HEK293T (cell line): ENCODE measurements at places on chromosomes 2 and 18.

- DNase-seq: no peak
These were observed 20.4 kb downstream of the TPRKB start for GRCh38 chr2:73716543-73717250.

DNA sequence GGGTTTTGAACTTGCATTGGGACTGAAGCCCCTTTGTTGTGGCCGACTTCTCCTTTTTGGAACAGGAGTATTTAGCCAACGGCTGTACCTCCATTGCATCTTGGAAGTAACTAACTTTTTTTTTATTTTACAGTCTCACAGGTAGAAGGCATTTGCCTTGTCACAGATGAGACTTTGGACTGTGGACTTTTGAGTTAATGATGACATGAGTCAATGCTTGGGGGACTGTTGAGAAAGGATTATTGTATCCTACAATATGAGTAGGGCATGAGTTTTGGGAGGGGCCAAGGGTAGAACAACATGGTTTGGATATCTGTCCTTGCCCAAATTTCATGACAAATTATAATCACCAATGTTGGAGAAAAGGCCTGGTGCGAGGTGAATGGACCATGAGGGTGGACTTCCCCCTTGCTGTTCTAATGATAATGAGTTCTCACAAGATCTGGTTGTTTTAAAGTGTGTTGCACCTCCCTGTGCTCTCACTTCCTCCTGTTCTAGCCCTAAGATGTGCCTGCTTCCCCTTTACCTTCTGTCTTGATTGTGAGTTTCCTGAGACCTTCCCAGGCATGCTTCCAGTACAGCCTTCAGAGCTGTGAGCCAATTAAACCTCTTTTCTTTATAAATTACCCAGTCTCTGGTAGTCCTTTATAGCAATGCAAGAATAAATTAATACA is 1269.4 kb upstream of the CHAC2 start:
- DNase-seq: no peak

- DNase-seq: peak; percentile 19
These were observed 141.4 kb downstream of the BCL2 start for GRCh38 chr18:63177919-63178821.

DNA sequence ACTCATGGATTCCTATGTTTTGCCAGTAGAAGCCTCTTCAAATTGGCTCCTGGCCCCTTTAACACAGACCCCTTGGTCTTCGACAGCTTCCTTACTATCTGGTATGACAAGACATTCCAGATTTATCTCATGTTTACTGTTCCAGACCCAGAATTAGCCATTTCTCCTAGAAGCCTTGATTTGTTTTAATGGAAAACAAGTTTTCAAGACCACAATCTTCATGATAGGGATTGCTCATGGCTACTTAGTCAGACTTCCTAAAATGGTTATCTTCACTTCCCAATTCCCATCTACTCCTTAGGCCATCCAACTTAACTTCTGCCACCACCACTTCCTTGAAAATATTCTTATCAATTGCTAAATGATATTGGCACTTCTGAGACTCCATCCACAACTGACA is 63.2 kb downstream of the TTC32 start:
- DNase-seq: no peak

DNA sequence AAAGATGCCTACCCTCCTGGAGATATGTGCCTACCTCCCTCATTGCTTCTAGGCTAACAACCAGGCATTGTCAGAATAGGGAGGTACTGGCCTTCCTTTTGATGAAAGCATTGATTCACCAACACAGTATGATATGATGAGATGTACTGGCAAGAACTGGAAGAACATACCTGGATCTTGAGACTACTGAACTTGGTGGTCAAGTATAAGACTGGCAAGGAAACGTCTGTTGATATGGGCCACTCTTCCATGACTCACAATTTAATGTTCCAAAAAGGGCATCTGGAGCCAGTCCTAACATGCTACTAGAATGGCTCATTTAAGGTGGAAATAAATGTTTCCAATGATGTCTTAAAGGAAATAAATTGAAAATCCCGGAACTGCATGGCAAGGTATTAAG is 18.1 kb downstream of the DTNB start:
- no peak for DNase-seq

DNA sequence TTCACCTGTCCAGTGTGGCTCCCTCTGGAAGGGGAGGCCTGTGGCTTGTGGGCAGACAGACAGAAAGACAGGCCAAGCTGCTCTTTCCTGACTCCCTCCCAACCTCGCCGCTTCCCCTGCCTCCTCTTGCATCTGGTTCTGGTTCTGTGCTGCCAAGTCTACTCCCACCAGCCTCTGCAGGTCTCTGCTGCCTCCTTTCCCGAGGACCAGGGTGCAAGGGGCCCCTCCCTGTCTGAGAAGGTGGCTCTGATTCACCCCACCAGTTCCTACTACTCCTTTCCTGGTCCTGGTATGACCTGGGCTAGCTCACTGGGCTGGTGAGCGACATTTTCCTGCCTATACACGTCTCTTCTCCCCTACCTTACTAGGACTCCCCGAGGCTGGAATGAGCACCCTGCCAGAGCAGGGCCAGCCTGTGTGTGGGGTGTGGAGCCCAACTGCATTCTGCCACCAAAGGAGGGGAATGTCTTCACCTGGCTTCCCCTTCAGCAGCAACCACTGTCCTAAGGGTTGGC is 238.5 kb downstream of the CELF4 start:
- no peak for DNase-seq

GRCh38 chr2:33267756-33268155 is 208.7 kb upstream of the RASGRP3 start:
- DNase-seq: no peak

GRCh38 chr2:240925191-240925567 is 19.0 kb downstream of the CROCC2 start:
- DNase-seq: no peak

GRCh38 chr2:230205034-230205433 is 14.8 kb downstream of the SP110 start:
- no peak for DNase-seq

- no peak for DNase-seq
These were observed 127.7 kb downstream of the MYCN start for GRCh38 chr2:16067866-16068551.

DNA sequence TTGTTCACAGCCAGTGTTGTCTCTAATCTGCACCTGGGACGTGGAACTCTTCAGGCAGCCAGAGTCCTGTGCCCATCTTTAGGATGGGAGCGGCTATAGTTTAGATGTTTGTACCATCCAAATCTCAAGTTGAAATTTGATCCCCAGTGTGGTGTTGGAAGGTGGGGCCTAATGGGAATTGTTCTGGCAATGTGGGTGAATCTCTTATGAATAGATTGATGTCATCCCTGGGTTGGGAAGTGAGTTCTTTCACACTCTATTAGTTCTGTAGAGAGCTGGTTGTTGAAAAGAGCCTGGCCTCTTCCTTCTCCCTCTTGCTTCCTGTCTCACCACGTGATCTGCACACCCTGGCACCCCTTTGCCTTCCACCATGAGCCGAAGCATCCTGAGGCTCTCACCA is 300.9 kb downstream of the TXNL1 start:
- no peak for DNase-seq

GRCh38 chr18:75621818-75622217 is 194.3 kb upstream of the SMIM21 start:
- no peak for DNase-seq

GRCh38 chr2:42193722-42194187 is 24.6 kb downstream of the EML4 start:
- DNase-seq: no peak

GRCh38 chr2:46392561-46393346 is 86.6 kb upstream of the TMEM247 start:
- DNase-seq: no peak

DNA sequence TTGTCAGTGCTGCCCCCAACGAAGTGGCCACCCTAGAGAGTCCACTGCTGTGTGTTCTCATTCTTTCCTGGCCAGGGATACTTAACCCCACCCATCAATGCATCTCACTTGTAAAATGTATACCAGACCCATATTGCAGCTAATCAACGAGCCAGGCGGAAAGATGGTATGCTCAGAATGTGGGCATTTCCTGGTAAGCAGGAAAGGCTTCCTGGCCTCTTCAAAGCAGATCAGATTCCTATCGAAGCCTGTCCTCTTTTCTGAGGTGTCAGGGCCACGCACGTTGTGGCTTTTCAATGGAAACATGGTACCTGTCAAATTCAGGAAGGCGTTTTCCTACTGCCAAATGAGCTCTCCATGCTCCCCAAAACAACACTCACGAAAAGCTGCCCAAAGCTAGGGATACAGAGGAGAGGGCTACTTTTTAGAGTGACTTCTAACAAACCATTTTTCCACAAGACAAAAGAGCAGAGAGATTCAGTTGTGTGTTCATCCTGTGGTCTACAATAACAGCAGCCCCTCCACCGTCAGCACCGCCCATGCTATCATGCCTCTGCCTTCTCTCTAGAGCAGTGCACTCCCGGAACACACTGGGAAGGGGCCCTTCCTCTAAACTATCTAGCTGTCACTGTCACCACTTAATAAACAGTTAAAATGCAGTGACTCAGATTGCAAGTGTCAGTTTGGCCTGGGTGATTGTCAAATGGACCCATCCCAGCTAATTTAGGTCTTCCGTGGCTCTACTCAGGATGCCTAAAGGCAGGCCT is 535.1 kb downstream of the RNF144A start:
- DNase-seq: no peak

DNA sequence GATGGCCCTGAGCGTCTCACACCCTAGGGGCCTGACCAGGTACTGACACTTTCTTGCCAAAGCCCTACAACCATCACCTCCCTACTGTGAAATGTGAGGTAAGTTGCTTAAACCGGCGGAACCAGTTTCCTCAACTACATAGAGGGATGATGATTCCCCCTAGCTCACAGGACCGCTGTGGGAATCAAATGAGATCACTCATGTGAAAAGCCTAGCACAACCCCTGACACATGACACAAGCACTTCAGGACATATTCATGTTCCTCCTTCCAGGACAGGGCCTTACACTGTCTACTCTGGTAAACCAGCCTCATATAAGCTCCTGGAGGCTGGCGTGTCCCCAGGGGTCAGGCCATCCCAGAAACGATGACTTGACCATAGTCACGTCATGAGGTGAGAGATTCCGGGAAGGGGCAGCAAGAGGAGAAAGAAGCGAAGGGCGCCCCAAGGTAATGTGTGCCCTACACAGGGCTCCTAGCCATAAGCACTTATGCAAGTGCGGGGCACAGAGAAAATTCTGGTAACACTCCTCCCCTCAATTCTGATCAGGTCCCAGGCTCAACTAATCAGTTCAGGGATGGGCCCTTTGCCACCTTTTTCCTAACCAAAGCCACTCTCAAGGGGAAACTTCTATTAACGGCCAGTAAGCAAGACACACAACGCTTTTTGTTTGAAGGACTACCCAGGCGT is 49.5 kb downstream of the C2orf42 start:
- no peak for DNase-seq

DNA sequence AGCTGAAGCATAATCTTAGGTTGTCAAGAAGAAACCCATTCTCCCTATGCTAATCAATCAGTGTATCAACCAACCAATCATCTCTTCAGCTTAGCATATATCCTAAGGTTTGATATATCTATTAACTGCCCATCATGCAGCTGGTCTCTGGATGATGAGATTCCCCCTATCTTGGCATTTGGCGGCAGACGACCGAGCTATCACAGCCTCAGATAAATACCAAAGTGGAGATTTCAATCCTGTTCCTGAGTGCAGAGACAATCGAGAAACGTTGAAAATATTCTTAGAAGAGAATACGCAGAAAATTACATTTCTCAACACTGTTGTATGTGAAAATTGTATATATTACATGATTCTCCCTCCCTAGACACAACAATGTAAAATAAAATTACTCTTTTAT is 259.0 kb upstream of the SIX3 start:
- no peak for DNase-seq

DNA sequence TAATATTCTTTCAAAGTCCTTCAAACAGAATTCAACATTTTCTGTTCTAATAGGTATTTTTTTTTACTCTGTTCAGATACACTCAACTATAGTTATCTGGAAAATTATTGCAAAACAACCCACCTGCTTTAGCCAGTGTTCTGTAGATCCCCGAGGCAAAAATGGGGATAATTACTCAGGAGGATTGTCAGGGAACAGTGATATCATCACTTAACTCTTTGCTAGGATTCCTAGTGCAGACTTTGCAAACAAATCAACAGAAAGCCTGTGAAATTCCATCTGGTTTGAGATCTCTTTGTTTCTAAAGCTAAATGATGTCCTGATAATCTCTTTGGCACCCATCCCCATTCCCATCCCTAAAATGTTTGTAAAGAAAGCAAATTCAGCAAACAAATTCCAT is 413.6 kb upstream of the MEIS1 start:
- no peak for DNase-seq

DNA sequence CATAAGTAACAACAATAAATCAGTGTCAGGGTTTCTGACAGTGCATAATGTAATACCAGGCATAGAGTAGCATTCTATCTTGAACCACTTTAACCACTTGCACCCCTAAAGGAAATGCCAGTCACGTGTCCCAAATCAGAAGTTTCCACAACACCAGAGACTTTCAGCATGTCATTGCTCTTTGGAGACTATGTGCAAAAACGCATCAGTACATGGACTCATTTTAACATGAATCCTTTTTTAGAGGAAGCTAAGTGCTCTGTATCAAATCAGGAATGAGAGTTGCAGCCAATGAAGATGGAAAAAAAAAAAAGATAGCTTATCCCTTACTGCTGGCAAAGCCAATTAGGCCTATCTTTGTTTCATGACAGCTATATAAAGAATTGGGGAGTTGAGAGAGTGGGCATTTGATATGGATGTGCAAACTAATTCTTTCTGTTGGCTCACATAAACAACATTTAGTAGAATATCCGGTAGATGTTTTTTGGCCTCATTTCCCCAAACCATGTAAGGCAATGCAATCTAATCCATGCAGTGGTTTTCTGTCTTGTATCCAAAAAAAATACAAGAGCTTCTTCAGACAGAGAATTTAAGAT is 353.1 kb downstream of the IRS1 start:
- no peak for DNase-seq

DNA sequence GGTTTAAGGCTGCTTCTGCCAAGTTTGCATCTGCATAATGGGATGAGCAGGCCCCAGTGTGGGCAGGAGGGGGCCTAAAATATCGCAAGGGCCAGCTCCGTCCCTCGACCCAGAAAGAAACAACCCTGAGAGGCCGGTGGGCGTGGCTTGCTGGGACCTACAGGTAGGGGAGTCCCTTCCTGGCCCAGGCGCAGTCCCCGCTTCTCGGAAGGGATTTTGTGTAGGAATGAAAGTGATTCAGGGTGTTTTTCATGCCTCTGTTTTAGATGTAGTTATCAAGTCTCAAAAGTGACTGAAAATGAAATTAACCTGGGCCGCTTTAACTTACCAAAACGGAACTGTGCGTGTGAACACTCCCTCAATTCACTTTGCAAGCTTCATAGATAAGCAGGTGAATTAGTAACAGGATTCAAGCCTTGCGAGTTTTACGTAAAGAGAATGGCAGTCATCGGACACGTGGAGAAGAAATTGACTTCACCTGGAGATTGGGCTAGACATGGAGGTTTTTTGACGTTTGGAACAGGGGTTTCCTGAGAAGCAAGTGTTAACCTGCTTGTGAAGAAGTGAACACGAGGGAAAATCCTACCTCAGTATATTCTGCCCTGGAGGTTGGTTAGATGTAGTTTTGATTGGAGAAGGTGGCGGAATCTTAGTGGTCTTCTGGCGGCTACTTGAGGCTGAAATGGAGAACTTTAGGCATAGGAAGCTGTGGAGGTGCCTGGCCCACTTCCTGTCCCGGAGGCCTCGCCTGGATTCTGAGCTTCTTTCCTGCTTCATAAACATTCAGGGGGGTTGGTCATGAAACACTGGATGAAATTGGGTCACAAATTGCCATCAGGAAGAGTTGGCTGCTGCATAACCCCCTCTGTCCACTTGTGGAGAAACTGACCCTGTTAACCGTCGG is 1.7 kb downstream of the NCK2 start:
- DNase-seq: no peak
